ENCODE measurements at places on chromosomes 4 and X.

DNA sequence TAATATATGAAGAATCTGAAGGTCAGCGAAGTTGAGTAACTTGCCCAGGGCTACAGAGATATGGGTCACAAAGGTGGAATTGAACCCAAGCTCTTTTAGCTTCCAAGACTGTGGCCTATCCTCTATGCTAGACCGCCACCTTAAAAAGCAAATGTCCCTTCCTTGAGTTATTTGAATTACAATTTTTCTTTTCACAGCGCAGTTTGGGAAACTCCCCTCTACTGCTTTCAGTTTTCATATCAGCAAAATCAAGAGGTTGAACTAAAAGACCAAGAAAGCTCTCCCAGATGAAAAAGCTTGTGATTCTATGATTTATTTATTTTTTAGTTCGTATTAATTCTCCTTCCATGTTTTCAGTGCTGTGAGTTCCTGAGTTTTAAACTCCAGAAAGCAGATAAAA lies 174.5 kb upstream of the C1QTNF7 start:
- no peak overlapping the region for H3K4me3 ChIP-seq
- no peak for DNase-seq
- no peak overlapping the region for H3K27ac ChIP-seq
- H3K4me1 ChIP-seq = no peaks in the 10 kb centered on the region
- H3K36me3 ChIP-seq = no peaks in the 10 kb centered on the region

- DNase-seq = no peak
- no peak overlapping the region for H3K27ac ChIP-seq
- H3K27me3 ChIP-seq = no peaks in the 10 kb centered on the region
- peaks cover 15% of the 10 kb centered on the region for H3K4me1 ChIP-seq
Observed at GRCh38 chrX:12999422-12999821, 24.5 kb downstream of the TMSB4X start.

- peaks cover 38% of the 10 kb centered on the region for H3K27me3 ChIP-seq
- no peak overlapping the region for H3K4me3 ChIP-seq
- peaks cover 4% of the 10 kb centered on the region for H3K36me3 ChIP-seq
- DNase-seq = peak; percentile 17
- H3K27ac ChIP-seq = no peak overlapping the region
- H3K4me1 ChIP-seq = peaks cover 24% of the 10 kb centered on the region
Observed at GRCh38 chr4:74632634-74633033, 161.7 kb downstream of the BTC start.

DNA sequence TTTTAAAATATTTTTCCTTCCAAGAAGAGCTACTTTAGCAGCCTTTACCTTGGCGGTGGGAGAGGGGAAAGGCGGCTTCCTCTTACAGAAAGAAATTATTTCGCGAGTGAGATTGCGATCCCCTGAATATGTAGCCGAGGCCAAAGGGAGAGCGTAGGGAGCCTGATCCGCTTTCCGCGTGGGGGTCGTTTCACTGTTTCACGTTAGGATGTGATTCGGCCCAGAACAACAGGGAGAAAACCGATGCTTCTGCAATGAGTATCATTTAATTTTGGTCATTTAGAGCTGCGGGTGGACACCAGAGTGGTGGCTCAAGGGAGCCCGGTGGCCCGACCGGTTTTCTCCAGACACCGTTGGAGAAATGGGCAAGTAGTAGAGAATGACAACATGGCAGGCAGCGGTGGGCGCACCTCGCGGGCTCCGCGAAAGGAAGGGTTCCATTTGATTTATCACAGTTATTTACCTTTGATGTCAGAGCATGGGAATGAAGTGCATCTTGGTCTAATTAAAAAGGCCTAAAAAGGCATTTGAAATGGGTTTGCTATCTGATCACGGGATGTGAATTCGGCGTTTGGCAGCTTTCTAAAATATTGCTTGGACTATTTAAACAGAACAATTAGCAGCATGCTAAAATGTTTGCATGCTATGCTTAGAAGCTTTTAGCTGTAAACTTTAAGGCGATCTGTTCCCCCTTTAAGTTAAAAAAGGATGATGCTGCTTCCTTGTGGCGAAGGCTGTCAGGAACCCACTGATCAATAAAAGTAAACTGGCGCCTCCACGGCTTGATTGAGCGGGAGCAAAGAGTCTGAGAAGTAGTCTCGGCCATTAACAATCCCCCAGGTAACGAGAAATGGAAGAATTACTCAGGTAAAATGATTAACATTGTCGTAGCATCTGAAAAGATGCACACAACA lies 2.0 kb upstream of the PCDH19 start:
- H3K36me3 ChIP-seq = no peaks in the 10 kb centered on the region
- peaks cover 18% of the 10 kb centered on the region for H3K27me3 ChIP-seq
- no peak overlapping the region for H3K27ac ChIP-seq
- no peak for DNase-seq
- peaks cover 20% of the 10 kb centered on the region for H3K4me1 ChIP-seq

DNA sequence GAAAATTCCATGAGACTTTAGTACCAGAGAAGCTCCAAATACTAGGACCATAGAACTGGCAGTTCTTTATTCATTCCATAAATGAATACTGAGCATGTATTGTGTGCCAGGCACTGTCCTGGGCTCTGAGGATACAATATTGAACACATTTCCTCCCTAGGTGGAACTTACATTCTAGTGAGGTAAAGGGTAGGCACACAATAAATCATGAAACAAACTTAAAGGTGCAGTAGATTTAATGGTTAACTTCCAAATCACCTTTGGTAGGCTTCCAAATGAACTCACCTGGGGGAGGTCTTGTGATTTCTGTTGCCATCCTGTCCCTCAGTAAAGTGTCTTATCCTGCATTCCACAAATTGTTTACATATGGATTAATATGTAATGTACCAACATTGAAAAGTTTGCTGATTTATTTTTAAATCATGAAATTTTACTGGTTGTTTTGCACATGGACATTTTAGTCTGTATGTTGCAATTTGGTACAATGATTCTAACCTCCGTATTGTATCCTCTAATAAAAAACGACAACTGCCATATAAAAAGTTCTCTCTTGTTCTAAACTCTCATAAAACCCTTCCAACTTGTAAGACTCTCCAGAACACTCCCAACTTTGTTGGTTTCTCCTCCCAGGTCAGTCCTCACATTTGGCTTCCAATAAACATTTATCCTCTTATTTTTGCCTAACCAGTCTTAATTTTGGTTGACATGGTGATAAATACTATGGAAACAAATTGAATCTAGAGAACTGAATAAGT lies 4.5 kb upstream of the MAGEA11 start:
- DNase-seq = no peak
- no peaks in the 10 kb centered on the region for H3K36me3 ChIP-seq
- H3K4me1 ChIP-seq = no peaks in the 10 kb centered on the region
- H3K4me3 ChIP-seq = no peak overlapping the region
- H3K27me3 ChIP-seq = peaks cover 3% of the 10 kb centered on the region
- no peak overlapping the region for H3K27ac ChIP-seq

Data from HFFc6 (cell line).